ENCODE measurements at places on chromosomes 5 and 9.

GRCh38 chr9:134055981-134056461 is 11.8 kb downstream of the BRD3 start:
- no peak for DNase-seq

DNA sequence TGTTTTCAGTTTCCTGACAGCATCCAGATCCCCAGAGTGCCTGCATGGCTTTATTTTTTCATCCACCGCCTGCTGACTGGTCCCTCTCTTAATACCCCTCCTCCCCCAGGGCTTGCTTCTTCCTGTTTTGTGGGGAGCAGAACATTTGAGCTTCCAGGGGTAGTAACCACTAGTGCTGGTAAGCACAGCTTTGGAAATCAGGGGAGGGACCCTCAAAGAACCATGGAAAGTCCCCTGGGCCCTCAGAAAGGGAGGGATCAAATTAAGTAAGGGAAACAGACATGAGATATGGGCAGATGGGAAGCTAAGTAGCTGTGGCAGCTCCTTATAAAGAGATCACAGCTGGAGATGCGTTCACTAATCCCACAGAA is 26.8 kb downstream of the GRIA1 start:
- no peak for DNase-seq

- no peak for DNase-seq
These were observed 164.4 kb downstream of the TLR4 start for GRCh38 chr9:117868594-117868993.

DNA sequence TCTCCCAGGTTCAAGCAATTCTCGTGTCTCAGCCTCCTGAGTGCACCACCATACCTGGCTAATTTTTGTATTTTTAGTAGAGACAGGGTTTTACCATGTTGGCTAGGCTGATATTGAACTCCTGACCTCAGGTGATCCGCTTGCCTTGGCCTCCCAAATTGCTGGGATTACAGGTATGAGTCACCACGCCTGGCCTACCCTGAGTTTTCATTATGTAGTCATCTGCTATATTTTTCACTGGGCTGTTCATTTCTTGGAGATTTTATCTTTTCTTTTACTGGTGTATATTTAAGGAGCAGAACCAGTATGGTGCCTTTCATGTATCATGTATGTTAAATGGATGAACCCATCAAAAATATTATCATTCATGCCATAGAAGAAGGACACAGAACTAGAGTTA is 377.0 kb upstream of the ACTBL2 start:
- no peak for DNase-seq

GRCh38 chr5:79990205-79990597 is 861 bp downstream of the MTX3 start:
- no peak for DNase-seq

- no peak for DNase-seq
These were observed 101.8 kb downstream of the BOD1 start for GRCh38 chr5:173514661-173515060.

- DNase-seq, result no peak
These were observed 26.8 kb downstream of the AMBP start for GRCh38 chr9:114051281-114051680.

- DNase-seq, result no peak
These were observed 54.4 kb downstream of the ATPSCKMT start for GRCh38 chr5:10195301-10195700.

- no peak for DNase-seq
These were observed 1.0 kb upstream of the PANK3 start for GRCh38 chr5:168580227-168580508.

DNA sequence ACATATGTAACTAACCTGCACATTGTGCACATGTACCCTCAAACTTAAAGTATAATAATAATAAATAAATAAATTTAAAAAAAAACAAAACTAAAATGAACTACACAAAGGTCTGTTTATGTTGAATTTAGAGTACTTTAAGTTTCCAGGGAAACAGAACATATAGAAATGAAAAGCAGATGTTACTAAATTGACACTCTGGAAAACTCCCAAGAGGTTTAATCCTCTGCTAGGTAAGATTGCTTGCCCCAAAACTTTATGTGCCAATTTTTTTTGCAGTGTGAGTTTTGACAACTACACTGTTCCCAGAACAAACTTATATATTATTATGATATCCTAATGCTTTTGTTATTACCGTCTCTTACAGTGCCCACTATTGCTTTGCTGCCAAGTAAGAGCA is 134.3 kb upstream of the MRPS30 start:
- no peak for DNase-seq

DNA sequence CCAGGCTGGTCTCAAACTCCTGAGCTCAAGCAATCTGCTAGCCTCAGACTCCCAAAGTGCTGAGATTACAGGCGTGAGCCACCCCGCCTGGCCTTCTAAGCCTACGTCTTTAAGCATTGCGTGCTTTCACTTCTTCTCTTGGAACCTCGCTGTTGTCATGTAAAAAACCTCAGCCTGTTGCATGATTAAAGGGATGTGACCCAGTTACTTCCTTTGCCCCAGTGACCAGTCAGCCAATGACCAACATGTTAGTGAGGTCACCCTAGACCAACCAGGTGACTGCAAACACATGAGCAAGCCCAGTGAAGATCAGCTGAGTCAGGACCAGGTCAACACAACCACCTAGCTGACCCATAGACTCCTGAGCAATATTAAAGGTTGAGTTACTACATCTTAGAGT is 10.5 kb downstream of the KIF4B start:
- no peak for DNase-seq
